ENCODE measurements at places on chromosomes 6 and 20.
A peak's percentile ranks its signal among the peaks of the same experiment; 100 is the strongest.

DNA sequence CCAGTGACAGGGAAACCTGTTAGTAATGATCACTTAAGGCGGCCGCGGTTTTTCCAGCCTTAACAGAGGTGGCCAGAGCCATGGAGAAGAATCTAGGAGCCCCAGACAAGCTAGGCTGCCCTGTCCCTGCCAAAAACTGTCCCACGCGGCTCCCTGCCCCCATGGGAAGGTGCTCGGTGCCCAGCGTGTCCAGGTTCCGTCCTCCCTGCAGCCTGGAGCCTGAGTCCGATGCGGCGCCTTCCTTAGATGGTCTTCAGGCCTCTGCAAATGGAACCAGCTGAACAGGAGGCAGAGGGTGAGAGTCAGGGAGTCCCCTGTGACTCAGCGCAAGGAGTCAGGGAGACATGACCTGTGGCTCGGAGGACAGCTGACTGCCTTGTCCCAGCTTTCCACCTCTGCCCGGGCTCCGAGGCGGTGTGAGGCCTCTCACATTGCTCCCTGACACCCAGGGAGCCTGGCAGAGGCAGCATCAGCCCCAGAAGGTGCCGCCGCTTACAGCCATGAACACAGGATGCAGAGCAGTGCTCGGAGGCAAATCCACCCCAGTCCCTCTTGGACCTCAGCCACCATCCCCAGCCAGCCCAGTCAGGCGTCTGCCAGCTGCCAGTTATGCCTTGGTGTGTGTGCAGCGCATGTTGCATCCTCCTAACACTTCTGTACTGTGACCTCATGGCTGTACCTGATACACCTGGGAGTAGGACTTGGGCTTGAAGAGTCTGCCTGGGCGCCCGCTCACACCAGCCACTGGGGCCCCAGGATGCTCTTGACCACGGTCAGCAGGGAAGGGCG lies 377.7 kb downstream of the CDH4 start:
- DNase-seq, result no peak

DNA sequence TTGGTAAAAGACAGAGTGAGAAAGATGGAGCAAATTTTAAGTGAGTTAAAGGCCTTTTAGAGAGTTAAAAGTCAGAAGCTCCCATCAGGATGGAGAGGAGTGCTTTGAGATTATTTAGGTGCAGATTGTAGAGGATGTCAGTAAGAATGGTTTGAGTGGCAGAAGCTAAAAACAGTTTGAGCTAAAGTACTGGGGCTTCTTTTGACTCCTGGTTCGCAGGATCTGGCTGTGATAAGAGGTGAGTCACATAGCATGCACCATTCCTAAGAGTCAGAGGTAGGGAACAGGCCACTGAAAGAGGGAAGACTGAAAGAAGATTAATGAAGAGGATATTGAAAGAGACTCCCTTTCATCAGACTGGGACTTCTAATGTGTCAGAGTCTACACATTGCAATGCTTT lies 1047.9 kb upstream of the MAP3K7 start:
- no peak for DNase-seq

- DNase-seq, result no peak
These were observed 8.3 kb downstream of the ELOVL2 start for GRCh38 chr6:11035616-11036350.

DNA sequence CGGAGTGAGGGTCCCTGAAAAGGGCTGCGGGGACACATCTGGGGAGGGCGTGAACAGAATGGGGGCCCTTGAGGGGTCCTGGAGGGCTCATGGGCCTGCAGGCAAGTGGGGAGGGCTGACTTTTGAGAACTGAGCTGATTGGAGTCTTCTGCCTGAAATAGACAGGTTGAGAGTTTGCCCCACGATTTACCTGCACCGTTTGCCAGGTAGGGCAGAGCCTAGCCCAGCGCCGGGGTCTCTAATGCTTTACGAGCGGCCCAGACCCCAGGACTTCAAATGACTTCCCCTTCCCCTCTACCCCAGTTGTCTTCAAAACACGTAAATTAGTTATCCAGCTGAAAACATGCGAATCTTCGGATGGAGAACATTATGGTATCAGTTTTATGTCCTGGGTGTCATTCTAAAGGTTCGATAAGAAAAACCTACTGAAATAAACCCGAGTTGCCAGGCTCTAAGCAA lies 1.3 kb downstream of the PLCB1 start:
- DNase-seq, result no peak

- DNase-seq, result no peak
These were observed 24.5 kb upstream of the GRM4 start for GRCh38 chr6:34170346-34170745.

DNA sequence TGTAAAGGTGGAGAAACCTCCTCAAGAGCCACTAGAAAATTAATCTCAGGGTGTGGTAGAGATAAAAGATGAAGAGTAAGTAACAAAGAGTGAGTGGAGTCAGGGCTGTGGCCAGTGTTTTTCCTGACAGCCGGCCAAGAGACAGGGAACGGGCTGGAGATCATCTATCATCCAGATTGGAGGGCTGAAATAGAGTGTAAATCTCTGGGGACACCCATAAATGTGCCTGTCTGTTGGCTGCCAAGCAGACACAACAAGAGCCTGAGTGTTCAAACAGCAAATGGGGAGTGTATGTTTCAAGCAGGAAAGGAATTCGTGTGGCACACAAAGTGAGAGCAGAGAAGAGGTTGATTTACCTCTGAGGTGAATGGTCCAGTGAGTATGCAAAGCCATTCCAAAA lies 326.4 kb upstream of the KHDRBS2 start:
- no peak for DNase-seq

DNA sequence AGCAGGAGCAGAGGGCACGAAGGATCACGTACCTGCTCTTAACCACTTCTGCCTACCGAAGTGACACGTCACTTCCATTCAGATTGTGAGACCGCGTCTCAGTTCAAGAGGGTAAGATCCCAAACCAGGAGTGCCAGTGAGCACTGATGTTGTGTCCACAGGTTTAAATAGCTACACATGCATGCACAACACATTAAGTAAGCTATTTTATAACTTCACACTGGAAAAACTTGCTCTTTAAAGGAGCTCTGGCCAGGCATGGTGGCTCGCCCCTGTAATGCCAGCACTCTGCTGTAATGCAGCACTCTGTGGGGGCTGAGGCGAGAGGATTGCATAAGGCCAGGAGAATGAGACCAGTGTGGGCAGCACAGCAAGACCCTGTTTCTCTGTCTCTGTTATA lies 21.1 kb downstream of the ABHD12 start:
- DNase-seq, result no peak

DNA sequence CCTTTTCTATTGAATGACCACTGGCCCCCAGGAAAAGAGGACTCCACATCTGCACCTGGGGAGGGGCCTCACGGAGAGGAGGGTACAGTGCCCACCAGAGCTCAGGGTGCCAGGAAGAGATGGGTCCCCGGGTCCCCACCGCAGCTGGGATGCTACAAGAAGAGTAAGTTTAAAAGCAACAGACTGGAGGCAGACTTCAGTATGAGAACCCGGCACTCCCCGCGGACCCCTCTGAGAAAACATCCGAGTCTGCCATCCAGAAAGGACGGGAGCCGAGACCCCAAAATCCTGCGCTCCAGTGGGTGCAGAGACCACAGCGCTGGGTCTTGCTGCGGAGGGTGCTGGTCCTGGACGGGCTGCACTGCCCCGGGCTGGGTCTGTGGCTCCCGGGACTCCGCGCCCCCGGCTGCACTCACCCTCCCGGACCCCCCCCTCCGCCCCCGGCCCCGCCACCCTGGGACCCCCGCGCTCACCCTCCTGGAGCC lies 350 bp downstream of the HELZ2 start:
- DNase-seq, result no peak

- DNase-seq, result no peak
These were observed 230.1 kb upstream of the SUPT3H start for GRCh38 chr6:45607798-45608197.

DNA sequence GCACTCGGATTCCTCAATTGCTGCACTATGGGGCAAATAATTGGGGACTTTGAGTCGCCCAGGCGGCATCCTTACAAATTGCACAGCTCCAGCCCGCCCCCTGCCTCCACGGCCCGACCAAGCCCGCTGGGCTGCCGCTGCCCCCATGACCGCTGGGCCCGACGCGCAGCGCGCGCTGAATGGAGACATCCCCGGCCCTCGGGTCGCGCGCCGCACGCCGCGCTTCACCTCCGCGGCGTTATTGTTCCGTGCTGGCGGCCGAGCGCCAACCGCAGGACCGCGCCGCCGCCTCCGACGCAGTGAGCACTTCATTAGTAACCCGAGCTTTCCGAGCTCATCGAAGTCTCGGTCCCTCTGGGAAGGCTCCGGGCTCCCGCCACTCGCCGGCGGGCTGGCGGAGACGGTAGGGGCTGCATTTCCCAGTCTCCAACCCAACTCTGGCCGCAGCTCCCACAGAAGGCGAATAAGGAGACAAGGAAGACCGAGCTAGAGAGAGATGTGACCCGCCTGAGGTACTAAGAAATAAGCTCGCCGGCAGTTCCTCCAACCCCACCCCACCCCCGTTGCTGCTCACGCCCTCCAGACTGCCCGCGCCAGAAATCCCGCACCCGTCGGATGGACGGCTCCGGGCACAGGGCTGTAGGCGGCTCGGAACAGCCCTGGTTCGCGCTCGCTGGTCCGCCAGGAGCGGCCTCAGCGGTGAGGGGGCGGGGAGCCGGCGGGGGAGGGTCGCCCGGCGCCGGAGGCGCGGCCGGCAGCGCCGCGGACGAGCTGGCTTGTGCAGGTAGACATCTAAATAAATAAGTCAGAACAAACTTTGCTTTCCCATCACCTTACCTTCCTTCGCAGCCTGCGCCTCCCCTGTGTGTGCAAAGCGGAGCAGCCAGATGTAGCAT lies 703 bp downstream of the EPHA7 start:
- DNase-seq, result no peak

- no peak for DNase-seq
These were observed 2.9 kb downstream of the AARS2 start for GRCh38 chr6:44310241-44310640.

DNA sequence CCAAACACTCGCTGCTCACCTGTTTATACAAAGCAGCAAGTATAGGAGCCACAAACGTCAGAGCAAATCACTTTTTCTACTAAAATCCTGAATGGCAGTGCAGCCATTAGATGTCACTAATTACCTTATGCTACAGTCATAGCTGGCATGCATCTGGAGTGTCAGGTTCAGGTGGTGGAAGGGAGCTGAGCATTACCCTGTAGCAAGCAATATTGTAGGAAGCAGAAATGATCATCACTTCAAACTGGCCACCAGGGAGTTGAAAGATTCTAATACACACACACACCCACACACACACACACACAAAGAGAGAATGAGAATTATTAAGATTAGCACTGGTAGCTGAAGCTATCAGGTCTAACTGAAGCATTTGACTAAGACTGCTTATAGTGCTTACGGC lies 75.8 kb downstream of the EFHC1 start:
- DNase-seq, result no peak

GRCh38 chr20:44186674-44187053 lies 324 bp downstream of the JPH2 start:
- no peak for DNase-seq

GRCh38 chr6:148757944-148758480 lies 11.2 kb downstream of the UST start:
- DNase-seq, result no peak

- no peak for DNase-seq
These were observed 26.8 kb upstream of the BCAS1 start for GRCh38 chr20:54097236-54097529.

- DNase-seq, result no peak
These were observed 12.9 kb upstream of the DSP start for GRCh38 chr6:7528565-7528964.

- DNase-seq, result peak; percentile 83
These were observed 27.0 kb downstream of the TRIM27 start for GRCh38 chr6:28896505-28897368.

DNA sequence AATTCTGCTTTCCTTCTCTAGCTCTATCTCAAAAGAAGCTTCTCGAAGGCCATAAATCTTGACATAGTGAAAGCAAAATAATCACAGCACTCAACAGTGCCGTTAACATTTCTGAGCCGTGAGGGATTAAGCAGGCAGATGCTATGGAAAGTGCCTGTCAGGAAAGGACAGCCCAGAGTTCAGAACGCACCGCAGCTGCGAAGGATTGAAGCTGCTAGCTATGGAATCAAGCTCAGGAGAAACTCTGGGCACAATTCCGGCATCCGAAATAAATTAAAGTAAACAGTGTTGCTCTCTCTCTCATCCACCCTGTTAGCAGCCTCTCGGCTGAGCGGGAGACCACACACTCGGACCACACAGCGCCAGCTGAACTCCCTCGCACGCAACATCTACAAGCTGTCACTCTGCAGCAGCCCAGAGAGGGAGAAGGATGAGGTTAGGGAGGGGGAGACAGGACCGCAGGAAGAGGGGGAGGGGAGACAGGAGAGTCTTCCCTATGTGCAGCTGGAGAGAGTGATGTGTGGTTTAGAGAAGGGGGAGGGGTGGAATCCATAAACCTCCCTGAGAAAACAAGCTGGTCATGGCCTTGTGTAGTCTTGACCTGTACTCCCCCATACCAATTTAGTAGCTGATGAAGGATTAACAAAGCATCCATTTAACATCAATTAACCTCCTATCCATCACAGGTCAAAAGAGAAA lies 9.0 kb downstream of the EXOC2 start:
- no peak for DNase-seq

- DNase-seq, result no peak
These were observed 2.6 kb upstream of the CENPW start for GRCh38 chr6:126337323-126337722.

- peak; percentile 57 for DNase-seq
These were observed 40.0 kb upstream of the CLDN20 start for GRCh38 chr6:155223646-155224451.
